ENCODE measurements at places on chromosomes 2 and 18.

DNA sequence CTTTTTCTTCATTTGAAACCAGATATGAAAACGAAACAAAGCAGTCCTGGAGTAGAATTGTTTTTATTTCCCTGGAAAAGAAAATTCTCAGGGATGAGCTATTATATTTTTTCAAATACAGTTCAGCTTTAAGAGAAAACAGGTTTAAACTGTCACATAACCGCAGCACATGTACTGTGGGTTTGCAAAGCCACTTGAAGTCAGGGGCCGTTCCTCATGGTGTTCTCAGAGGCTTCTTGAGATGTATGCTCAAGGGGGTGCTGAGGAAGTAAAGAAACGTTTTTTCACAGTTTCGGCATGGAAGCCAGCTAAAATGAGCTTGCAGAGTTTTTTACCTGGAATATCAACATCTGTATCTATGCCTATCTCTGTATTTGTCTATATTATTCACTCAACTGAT lies 225.3 kb downstream of the MC4R start:
- DNase-seq = no peak

GRCh38 chr2:36351736-36352349 lies 3.7 kb upstream of the CRIM1 start:
- DNase-seq = no peak

- DNase-seq = no peak
Measured at GRCh38 chr18:33369711-33370449, 70.6 kb downstream of the CCDC178 start.

DNA sequence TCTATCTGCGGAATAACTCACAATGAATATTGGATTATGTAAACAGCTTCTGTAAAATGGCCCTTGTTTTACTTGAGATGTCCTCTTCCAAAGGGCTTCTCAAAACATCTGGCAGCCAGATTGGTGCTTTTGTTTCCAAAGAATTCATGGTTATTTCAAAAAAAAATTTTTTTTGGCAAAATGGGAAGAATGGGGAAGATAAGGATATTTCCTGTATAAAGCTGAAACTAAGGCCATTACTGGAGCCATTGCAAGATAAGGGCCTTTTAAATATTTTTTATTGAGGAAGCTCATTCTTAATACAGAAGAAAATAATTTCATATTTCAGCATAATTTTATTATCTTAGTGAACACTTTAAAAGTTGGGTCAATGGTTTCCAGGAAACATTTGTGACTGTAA lies 259.1 kb downstream of the GALNT13 start:
- no peak for DNase-seq

- no peak for DNase-seq
Measured at GRCh38 chr2:232593982-232594381, 39.4 kb upstream of the EFHD1 start.

DNA sequence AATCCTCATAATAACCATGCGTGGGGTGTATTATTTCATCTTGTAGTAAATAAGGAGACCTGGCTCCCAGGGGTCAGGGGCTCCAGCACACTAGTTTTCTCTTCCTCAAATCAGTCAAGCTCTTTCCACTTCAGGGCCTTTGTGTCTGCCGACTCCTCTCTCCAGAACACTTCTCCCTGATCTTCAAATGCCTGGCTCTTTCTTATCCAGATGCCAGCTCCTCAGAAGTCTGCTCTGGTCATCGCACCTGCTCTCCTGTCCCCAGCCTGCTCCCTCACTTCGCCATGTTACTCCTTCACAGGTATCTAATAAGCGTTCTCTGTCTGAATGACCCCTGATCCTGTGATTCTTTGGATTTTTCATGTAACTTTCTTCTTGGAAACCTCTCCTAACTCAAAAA lies 62.0 kb downstream of the GYPC start:
- DNase-seq = no peak

DNA sequence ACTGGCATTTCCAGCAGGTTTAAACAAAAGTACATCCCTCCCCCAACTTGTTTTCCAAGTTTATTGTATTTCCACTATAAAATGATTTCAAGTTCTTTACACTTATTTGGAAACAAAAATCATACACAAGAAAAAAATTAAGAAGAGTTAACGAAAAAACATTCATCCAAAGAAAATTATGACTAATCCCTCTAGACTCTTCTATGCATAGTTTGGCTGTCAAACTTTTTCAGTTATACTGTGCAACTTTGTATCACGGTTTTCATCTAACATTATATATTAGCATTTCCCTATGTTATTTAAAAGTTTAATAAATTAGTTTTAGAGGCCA lies 627 bp downstream of the WDCP start:
- no peak for DNase-seq

DNA sequence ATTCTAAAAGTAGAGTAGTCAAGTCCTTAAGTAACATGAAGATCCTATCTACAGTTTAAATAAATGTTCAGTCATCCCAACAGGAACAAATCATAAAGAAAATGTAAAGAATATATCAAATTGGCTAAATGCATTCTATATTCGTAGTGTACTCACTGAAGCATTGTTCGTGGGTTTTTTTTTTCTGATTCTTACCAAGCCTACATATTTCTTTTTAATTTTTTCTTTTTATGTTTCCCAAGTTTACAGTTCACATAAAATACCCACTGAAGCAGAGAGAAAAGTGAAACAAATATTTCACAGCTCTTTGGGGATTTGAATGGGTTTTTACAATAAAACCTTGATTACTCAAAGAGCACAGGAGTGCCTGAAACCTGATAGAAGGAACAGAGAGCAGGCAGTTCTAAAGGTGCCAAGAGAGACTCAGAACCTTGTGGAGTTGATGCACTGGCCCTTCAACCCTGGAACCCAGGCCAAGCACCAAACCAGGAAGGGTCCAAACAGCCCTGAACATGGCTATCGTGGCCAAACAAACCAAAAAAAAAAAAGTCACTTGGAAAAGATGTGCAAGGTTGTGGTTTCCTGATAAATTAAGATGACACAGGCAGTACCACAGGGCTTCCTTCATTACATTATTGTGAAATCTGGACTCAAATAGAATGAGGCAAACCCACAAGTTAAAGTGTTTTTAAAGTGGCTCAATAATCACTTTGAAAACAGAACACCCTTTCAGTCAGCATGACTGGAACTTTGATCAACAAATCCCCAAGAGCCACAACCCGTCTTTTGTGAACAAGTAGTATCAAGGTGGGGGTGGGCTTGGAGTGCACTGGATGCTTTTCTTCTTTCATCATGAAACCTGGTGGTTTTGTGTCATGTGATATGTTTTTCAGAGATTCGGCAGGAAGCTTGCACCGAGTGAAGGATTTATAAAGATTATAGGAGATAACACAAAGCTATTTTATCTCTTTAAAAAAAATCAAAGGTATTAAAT lies 245.0 kb upstream of the FN1 start:
- DNase-seq = no peak
